ENCODE measurements at places on chromosomes 11 and 22.

- H3K27ac ChIP-seq: no peak overlapping the region
- no peak overlapping the region for H3K4me3 ChIP-seq
- H3K36me3 ChIP-seq: no peaks in the 10 kb centered on the region
- no peaks in the 10 kb centered on the region for H3K27me3 ChIP-seq
Measured at GRCh38 chr11:115469361-115469760, 34.9 kb downstream of the CADM1 start.

- no peaks in the 10 kb centered on the region for H3K4me1 ChIP-seq
- H3K27me3 ChIP-seq: no peaks in the 10 kb centered on the region
- H3K4me3 ChIP-seq: no peak overlapping the region
- no peak overlapping the region for H3K27ac ChIP-seq
Measured at GRCh38 chr11:70247710-70248072, 22.8 kb upstream of the PPFIA1 start.

- DNase-seq: peak; percentile 53
- H3K27me3 ChIP-seq: no peaks in the 10 kb centered on the region
- no peak overlapping the region for H3K27ac ChIP-seq
- no peak overlapping the region for H3K4me3 ChIP-seq
- H3K4me1 ChIP-seq: no peaks in the 10 kb centered on the region
Measured at GRCh38 chr11:34860034-34860433, 56.1 kb downstream of the APIP start.

DNA sequence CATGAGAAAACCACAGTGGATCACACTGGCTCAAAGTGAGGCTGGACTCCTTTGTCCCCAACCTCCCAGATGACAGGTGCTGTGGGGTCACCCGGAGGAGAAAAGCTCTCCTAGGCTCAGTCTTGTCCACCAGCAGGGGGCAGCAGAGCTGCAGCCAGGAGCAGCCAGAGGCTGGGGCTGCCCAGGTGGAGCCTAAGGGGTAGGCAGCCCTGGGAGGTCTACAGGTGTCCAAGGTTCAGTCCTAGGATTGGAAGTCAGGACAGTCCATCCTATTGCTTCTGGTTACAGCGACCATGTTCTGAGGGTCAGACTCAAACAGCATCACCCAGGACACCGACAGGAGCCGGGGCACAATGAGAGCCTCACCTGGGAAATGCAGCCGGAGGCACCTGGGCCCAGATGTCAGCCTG lies 77.6 kb upstream of the IGLL5 start:
- no peak overlapping the region for H3K4me3 ChIP-seq

DNA sequence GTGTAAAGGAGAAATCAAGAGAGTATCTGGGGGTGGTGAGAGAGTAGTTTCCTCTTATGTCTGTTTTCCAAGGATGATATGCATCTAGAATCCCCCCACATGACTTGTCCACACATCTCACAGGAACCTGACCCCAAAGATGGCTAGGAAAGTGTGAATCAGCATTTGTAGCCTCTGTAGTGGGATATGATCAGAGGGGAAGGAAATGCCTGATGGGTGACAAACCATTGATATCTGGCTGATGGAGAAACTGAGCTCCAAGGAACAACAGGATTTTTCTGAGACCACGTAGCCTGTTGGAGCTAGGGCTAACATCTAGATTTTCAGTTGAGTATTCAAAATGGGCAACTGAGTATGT lies 369.4 kb downstream of the DDX10 start:
- no peak overlapping the region for H3K27ac ChIP-seq
- no peaks in the 10 kb centered on the region for H3K27me3 ChIP-seq
- no peaks in the 10 kb centered on the region for H3K36me3 ChIP-seq
- DNase-seq: no peak
- no peaks in the 10 kb centered on the region for H3K4me1 ChIP-seq
- no peak overlapping the region for H3K4me3 ChIP-seq

GRCh38 chr11:35675901-35676610 lies 13.5 kb downstream of the TRIM44 start:
- H3K27me3 ChIP-seq: no peaks in the 10 kb centered on the region
- H3K4me1 ChIP-seq: peaks cover 3% of the 10 kb centered on the region
- DNase-seq: no peak
- H3K36me3 ChIP-seq: no peaks in the 10 kb centered on the region

GRCh38 chr11:65290448-65291165 lies 24.1 kb upstream of the CDC42EP2 start:
- H3K27me3 ChIP-seq: no peaks in the 10 kb centered on the region
- no peak overlapping the region for H3K4me3 ChIP-seq
- peak overlapping the region; percentile 92 for H3K27ac ChIP-seq

- no peaks in the 10 kb centered on the region for H3K27me3 ChIP-seq
- peaks cover 2% of the 10 kb centered on the region for H3K4me1 ChIP-seq
- no peak overlapping the region for H3K4me3 ChIP-seq
- H3K27ac ChIP-seq: no peak overlapping the region
Measured at GRCh38 chr11:10502770-10503169, 38.2 kb downstream of the RNF141 start.

GRCh38 chr11:88104408-88104807 lies 70.8 kb downstream of the RAB38 start:
- H3K36me3 ChIP-seq: no peaks in the 10 kb centered on the region
- no peak for DNase-seq
- no peaks in the 10 kb centered on the region for H3K4me1 ChIP-seq
- no peak overlapping the region for H3K27ac ChIP-seq
- no peaks in the 10 kb centered on the region for H3K27me3 ChIP-seq

DNA sequence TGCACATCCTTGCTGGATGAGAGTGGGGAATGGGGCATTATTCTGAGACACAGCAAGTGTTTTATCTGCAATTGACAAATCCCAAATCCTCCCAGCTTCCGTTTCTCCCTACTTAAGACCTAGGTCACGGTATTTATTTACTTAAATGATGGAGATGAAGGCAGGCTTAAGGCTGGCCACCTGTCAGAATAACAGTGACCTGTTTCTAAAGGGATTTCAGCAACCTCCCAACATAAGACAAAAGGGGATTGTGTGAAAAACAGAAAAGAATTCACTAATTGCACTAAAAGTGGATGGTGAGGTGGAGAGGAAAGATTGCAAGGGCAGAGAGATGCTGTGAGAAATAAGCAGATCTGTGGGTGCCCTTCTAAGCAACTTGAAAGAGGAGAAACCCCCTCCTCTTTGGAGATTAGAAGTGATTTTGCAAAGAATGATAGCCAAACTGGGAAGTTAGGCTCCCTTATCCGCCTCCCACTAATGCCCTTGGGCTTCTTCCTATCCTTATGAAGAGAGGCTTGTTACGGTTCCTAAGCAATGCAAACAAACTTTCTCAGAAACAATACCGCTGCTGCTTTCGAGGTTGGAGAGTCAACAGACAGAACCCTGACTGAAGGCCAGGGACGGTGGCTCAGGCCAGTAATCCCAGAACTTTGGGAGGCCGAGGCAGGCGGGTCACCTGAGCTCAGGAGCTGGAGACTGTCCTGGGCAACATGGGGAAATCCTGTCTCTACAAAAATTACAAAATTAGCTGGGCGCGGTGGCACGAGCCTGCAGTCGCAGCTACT lies 84.3 kb downstream of the ARL14EP start:
- peaks cover 1% of the 10 kb centered on the region for H3K4me1 ChIP-seq
- no peaks in the 10 kb centered on the region for H3K27me3 ChIP-seq

- no peaks in the 10 kb centered on the region for H3K4me1 ChIP-seq
- H3K4me3 ChIP-seq: no peak overlapping the region
- H3K36me3 ChIP-seq: no peaks in the 10 kb centered on the region
- H3K27ac ChIP-seq: no peak overlapping the region
- DNase-seq: no peak
Measured at GRCh38 chr11:32312865-32313403, 122.4 kb downstream of the WT1 start.

GRCh38 chr11:16605389-16605893 lies 133.0 kb upstream of the C11orf58 start:
- no peaks in the 10 kb centered on the region for H3K36me3 ChIP-seq
- peak overlapping the region; percentile 95 for H3K27ac ChIP-seq
- no peaks in the 10 kb centered on the region for H3K4me1 ChIP-seq
- peak overlapping the region; percentile 93 for H3K4me3 ChIP-seq
- H3K27me3 ChIP-seq: peaks cover 15% of the 10 kb centered on the region

- DNase-seq: no peak
- no peak overlapping the region for H3K4me3 ChIP-seq
- H3K4me1 ChIP-seq: no peaks in the 10 kb centered on the region
- H3K27ac ChIP-seq: no peak overlapping the region
- H3K27me3 ChIP-seq: no peaks in the 10 kb centered on the region
Measured at GRCh38 chr11:18907391-18907790, 31.8 kb downstream of the MRGPRX1 start.

DNA sequence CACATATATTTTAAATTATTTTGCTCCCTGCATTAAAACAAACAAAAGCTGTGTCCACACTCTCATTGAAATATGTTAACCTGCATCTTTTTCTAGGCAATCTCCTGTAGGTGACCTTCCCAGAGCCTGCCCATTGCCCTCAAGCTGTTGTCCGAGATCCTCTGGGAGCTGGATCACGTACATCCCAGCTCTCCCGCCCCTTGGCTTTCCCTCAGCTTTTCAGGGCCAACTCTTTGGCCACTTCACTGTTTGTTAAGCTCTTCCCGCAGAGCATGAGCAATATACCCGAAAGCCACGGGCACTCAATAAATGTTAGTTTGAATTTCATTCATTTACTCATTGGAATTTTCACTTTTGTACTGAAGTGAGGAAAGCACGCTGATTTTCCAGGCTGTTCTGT lies 32.2 kb downstream of the ELMOD1 start:
- no peak overlapping the region for H3K4me3 ChIP-seq
- no peaks in the 10 kb centered on the region for H3K27me3 ChIP-seq
- no peaks in the 10 kb centered on the region for H3K36me3 ChIP-seq
- no peak for DNase-seq
- no peak overlapping the region for H3K27ac ChIP-seq
- no peaks in the 10 kb centered on the region for H3K4me1 ChIP-seq

- no peaks in the 10 kb centered on the region for H3K4me1 ChIP-seq
- DNase-seq: no peak
- no peaks in the 10 kb centered on the region for H3K36me3 ChIP-seq
- no peak overlapping the region for H3K27ac ChIP-seq
- H3K27me3 ChIP-seq: no peaks in the 10 kb centered on the region
Measured at GRCh38 chr11:35629914-35630313, 11.7 kb downstream of the FJX1 start.

Measured in kidney (tissue), 22 donors.